ENCODE measurements at places on chromosomes 16 and 17.

DNA sequence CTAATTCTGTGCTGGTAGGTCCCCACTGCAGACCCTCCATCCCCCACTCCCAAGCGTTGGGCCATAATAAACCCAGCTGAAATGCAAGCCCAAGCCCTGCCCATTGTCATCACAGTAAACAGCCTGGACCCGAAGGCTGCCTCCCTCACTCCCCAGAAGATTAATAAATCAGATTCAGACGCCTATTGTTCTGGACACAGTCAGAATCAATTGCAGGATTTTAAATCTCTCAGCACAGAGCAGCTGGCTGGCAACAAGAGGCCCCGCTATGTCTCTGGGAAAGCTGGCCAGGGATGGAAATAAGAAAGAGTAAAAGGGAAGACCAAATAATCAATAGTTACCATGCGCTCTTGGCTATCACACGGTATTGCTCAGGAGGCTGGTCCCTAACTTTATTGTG lies 93.9 kb downstream of the C17orf67 start:
- no peak for DNase-seq

DNA sequence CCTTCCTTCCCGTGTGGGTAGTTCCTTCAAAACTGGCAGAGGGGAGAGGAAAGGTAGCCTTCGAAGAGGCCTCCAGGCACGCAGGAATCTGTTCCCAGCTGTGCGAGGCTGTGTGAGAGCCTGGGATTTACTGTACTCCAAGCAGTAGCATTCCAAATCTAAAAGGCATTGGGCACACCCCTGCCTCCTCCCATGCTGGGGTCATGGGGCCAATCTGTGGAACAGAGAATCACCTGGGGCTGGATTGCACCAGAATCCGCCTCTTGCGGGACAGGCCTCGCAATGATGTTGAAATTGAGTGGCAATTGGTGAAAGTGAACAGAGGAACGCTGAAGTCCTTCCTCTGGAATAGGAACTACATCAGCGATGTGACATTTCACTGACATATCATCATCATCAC lies 72.5 kb upstream of the IRX3 start:
- no peak for DNase-seq

DNA sequence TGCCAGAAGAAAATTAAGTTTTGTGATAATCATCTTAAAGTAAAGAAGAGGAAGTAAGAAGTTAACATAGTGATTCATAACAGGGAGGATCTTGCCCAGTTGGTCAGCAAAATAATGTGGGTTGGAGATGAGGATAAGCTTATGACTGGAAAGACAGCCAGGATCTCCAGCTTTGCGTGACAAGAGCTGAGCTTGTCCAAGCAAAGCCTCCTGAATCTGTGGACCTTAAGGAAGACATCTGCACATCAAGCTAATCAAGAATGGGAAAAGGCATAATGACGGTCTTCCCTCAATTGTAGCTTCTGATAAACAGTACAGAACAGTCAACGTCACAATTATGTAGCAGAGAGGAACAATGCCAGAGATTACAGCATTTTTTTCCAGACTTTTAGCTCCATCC lies 744.7 kb upstream of the GOT2 start:
- DNase-seq = no peak

GRCh38 chr16:19898166-19898565 lies 13.5 kb upstream of the GPRC5B start:
- no peak for DNase-seq

DNA sequence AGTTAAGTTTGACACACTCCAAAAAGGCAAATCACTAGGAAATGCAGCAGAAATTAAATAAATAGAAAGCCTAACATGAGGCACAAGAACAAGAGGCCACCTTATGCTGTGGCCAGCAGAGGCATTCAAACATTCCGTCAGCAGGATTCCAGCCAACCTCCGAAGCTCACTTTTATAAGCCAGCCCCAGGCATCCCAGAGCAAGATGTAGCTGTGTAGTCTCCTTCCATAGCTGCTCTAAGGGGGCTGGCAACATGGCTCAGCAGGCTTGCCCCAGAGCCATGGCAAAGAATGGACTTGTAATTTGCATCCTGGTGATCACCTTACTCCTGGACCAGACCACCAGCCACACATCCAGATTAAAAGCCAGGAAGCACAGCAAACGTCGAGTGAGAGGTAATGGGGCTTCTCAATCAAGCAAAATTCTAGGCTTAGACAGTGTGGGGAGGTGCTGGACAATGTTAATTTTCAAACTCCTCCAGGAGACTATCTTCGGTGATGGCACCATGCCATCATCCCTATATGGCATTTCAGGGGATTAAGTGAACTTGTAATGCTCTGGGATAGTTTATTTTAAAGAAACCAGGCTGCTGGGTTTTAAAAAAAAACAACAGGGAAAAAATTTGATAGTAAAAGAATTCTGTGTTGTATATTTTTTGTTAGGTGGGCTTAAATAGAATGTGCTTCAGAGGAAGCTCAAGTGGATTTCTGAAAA lies at the start of gene CLEC3A:
CLEC3A (plus strand) TSS at position 202 of the 714 bp plus-strand sequence; CDS start at position 281, 79 bp downstream.
- no peak for DNase-seq
